Lung microvascular endothelial cell (primary cell): ENCODE measurements at places on chromosomes 1 and 21. TPM values are rescaled to one million over a fixed set of nuclear protein-coding genes. Genes with fewer than 3 reads are reported as not detected.

The C1QTNF12 gene
- 0.20 and 0.22 TPM in 2 replicates for total RNA-seq

The AADACL3 gene
- total RNA-seq, result not detected in 2 replicates

The ACTL8 gene
- total RNA-seq, result not detected in 2 replicates

The SLAMF6 gene
- total RNA-seq, result not detected in 2 replicates

The CHIT1 gene
- total RNA-seq, result not detected in 2 replicates

The PLA2G2C gene
- total RNA-seq, result not detected in 2 replicates

The NECAP2 gene
- total RNA-seq, result 132 and 179 TPM in 2 replicates

The GUCA2A gene
- total RNA-seq, result not detected in 2 replicates

The SLC19A2 gene
- total RNA-seq, result 2.2 and 2.8 TPM in 2 replicates

The ANKRD34A gene
- under 0.01 TPM in 1 of 2 replicates, not detected in the other for total RNA-seq

The FAM151A gene
- total RNA-seq, result not detected in 2 replicates

The SHISAL2A gene
- total RNA-seq, result not detected in 2 replicates

The LCE1E gene
- not detected in 2 replicates for total RNA-seq

The CHIA gene
- not detected in 2 replicates for total RNA-seq

The TAL1 gene
- 51.0 and 58.1 TPM in 2 replicates for total RNA-seq

The CFHR4 gene
- total RNA-seq, result not detected in 2 replicates

The ACP6 gene
- total RNA-seq, result 1.4 and 1.7 TPM in 2 replicates

The CELA2A gene
- total RNA-seq, result not detected in 2 replicates

The C1QB gene
- not detected in 2 replicates for total RNA-seq

The DUSP12 gene
- total RNA-seq, result 22.6 and 27.9 TPM in 2 replicates

The SPATA45 gene
- not detected in 2 replicates for total RNA-seq

The C1orf141 gene
- total RNA-seq, result not detected in 2 replicates

The DMBX1 gene
- total RNA-seq, result not detected in 2 replicates

The XCL1 gene
- not detected in 2 replicates for total RNA-seq

The OPTC gene
- total RNA-seq, result not detected in 2 replicates

The IGSF9 gene
- under 0.01 TPM in 1 of 2 replicates, not detected in the other for total RNA-seq

The SLC44A3 gene
- 2.0 and 4.8 TPM in 2 replicates for total RNA-seq

The OR10R2 gene
- not detected in 2 replicates for total RNA-seq

The ALX3 gene
- not detected in 2 replicates for total RNA-seq

The OR2T29 gene
- not detected in 2 replicates for total RNA-seq

The C1orf35 gene
- total RNA-seq, result 6.5 and 8.1 TPM in 2 replicates

The MAB21L3 gene
- not detected in 2 replicates for total RNA-seq

The ETNK2 gene
- total RNA-seq, result 6.9 and 9.4 TPM in 2 replicates

The BCAR3 gene
- total RNA-seq, result 24.6 and 34.1 TPM in 2 replicates

The MYBPH gene
- not detected in 2 replicates for total RNA-seq

The ALG6 gene
- total RNA-seq, result 13.7 and 17.5 TPM in 2 replicates

The OR2T4 gene
- not detected in 2 replicates for total RNA-seq
